ENCODE measurements at places on chromosomes 4 and X.

DNA sequence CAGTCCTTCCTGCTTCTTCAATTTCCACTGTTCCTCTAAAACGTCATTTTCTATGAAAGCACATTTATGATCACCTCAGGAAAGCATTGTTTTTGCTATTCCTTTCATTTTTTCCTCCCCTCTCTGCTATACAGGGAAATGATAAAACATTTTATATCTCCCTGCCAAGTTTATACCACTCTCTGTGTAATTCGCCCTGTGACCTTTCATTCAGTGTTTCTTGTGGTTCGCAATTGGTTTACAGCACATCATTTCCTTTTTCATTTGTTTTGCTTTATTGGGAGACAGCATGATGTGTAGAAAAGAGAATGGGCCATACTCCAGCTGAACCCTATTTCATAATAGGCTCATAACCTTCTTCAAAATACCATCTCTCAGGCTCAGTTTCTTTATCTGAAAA, 99.9 kb upstream of the RAPGEF2 start:
- DNase-seq = no peak

DNA sequence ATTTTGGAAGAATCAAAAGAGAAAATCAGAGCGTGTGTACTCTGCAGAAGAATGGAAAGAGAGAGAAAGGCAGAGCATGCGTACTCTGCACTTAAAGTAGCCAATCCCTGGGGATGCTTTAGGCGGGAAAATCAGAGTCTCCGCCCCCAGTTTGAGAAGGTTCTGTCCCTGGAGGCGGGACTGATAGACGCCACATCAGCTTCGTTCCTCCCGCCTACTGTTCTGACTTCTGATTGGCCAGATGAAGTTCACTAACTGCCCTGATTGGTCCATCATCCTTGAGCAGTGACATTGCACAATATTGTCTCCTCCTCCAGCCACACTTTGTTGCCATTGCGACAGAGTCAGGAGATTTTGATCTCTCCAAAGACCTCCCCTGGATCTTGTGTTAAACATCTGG, 23.8 kb downstream of the SSX1 start:
- DNase-seq = no peak

DNA sequence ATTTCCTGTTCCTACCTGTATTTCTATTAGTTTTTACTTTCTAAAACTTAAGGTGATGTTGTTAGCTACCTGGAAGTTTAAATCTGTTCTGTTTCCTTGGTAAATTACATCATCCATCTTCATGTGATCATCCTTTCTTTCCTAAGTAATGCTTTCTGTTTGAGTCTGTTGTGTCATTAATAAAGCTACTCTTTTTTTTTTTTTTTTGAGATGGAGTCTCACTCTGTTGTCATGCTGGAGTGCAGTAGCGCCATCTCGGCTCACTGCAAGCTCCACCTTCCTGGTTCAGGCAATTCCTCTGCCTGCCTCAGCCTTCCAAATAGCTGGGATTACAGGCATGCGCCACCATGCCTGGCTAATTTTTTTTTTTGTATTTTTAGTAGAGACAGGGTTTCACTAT, 73.3 kb downstream of the FIP1L1 start:
- DNase-seq = no peak

DNA sequence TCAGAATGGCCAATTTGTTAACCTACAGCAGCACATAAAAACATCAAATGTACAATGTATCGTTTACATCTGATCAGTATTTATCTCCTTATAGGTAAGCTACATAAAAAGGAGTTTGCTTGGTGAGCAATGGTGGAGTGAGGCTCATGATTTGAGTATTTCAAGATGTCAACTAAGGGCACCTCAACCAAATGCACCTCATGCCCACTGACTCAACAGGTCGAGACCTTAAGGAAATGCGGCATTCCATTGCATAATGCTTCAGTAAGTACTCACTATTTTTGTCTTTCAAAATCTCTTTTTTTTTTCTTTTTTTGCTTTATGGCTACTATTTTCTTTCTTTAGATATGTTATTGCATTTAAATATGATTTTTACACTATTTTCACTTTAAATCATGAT, 181.0 kb upstream of the TLL1 start:
- DNase-seq = no peak

DNA sequence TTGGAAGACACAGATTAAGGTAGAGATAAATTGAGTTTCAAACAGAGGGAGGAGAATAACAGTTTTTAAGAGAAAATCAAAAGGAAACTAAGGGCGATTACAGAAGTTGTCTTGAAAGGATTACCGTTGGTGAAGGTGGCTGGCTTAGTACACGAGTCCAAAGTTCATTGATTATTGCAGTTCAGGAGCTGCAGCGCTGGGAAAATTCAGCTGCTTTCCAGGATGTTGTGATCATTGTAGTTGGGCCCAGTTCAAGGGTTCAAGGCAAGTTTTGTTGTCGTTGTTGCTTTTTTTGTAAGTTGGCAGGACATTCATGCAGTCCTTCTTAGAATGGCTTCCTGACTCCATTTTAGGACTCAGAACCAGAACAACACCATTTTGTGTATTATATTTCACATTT, 461.7 kb downstream of the RAPGEF2 start:
- DNase-seq = no peak

GRCh38 chr4:136847881-136848621, 684.2 kb downstream of the PCDH18 start:
- DNase-seq = no peak

DNA sequence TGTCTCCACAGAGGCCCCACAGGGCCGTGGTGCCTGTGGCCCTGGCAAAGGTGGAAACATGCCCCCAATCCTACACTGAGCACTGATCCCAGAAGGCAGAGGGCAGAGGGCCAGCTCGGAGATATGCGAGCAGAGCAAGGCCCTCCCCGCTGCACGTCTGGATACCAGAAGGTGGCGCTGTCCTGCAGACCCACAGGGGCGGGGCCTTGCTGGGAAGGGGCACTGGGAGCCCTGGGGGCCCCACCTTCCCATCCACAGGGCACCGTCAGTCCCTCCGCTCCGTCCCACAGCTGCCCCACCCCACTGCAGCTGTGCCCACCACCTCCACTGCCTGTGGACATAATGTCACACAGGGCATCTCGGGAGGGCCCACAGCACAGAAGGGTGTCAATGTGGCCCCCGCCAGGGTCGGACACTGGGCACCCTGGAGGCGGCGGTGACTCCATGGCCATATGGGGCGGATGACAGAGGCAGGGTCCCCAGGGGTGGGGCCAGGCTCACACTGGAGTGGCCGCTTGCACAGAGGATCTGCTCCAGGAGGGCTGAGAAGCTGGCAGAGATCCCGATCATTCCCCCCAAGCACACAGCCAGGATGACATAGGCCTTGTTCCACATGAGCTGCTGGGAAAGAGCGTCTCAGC, 4.8 kb downstream of the SLC49A3 start:
- no peak for DNase-seq

- no peak for DNase-seq
Measured at GRCh38 chr4:63566658-63567057, 842.6 kb downstream of the TECRL start.

GRCh38 chrX:107626481-107626880, 1.8 kb upstream of the PRPS1 start:
- DNase-seq = no peak

GRCh38 chrX:135257469-135257868, 5.6 kb downstream of the ETDA start:
- DNase-seq = no peak

DNA sequence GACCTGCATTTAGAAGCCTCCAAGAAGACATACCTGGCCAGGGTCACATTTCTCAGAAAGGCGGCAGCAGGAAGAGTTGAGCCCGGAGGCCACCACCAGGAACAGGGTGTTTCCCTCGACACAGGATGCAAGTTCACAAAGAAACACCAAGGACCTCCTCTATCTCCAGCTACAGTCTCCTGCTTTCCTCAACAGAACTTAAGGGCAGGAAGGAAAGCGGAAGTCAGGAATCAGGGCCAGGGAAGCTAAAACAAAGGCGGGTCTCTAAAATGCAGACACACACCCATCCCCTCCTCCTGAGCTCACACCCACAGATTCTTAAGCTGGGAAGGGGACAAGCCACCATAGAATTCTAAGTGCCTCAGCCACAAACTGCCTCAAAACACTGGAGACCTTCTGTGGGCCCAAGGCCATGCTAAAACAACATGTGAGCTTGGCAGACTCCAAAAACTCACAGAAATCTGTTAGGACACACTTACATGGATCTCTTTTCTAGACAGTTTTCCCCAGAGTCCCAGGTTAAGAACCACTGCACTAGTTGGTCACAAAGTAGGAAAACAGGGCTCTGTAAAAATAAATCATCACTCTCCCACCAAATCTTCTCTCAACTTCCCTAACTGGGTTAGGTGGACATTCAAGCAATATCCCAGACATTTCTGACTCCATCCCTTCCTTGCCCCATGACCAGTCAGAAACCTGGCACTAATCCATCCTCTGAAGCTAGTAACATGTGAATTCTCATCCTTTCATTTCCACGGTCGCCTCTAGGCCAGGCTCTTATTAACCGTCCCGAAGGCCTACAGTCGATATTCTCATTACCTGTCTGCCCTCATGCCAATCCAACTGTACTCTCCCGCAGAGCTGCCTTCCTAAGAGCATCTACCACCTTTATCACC, 163.2 kb downstream of the APBB2 start:
- DNase-seq = no peak

DNA sequence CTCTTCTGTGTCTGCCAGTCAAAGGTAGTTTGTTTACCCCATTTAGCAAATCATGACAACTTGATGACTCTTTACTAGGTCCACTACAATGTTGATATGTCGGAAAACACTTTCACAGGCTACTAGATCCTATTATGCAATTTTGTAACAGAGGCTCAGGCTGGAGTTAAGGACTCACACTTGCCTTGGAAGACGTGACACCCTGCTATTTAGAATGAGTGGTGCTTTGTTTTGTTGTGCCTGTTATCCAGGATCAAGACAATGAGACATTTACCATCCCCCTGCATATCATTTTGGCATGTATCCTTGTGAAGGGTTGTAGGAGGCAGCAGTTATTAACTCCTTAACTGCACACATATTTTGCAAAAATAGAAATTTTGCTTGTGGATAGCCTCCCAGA, 263.7 kb downstream of the IL1RAPL1 start:
- no peak for DNase-seq

DNA sequence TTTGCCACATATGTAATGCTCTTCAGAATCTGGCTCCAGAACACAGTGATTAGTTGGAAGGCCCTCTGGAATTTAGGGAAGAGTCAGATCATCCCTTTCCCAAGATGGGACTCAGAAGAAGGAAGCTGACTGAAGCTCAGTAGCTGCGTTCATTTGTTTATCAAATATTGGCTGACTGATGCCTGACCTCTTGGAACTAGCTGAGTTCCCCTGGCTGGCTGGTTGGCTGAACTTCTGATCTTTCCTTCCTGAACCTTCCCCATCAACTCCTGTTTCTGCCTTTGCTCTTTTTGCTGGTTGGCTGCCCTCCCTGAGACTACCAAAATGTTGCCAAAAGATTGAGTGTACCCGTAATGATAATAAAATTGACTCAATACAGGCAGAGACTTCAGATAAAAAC, 866.5 kb upstream of the INTU start:
- DNase-seq = no peak

GRCh38 chr4:98352940-98353339, 91.8 kb downstream of the RAP1GDS1 start:
- DNase-seq = no peak

DNA sequence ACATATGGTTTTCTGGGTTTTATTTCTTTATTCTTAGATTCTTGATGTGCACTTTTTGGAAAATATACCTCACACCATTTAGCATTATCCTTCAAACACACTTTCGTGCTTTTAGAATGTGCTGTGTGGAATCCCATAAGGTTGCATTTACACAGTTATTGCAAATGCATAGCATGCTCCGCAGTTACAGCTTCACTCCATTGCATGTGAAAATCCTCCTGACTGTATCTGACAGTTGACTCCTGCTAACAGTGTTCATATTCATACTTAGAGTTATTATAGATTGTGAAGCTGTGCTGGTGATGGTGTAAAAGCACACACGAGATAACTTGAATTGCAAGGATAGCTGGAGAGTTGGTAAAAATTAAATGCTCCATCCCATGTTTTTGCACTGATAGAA, 811.5 kb upstream of the TENM3 start:
- no peak for DNase-seq

- DNase-seq = no peak
Measured at GRCh38 chr4:13262816-13263215, 221.3 kb downstream of the RAB28 start.

GRCh38 chr4:141731481-141731880, 95.1 kb downstream of the IL15 start:
- no peak for DNase-seq

- no peak for DNase-seq
Measured at GRCh38 chrX:85611926-85612325, 232.5 kb upstream of the POF1B start.

DNA sequence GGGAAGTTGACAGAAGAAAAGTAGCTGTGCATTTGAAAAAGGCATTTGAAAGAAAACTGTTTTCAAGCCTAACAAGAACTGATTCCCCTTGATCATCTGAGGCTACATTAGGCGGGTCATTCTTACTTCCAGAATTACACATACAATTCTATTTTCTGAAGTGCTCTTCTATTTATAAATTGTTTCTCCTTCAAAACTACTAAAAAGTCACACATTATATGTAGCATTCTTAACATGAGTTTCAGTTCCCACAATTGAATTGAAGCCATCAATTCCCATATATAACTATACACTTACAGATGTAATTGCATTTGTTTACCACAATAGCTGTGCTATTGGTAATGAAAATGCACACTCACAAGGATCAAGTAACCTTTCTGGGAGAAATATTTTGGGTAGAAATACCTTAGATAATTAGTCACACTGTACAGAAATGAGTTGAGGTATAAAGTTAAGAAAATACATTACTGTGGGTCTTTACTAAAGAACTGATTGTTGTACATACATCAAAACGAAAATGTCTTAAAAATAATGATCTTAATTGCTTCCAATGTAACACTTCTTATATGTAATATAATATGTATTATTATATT, 1688.0 kb upstream of the AGA start:
- no peak for DNase-seq

DNA sequence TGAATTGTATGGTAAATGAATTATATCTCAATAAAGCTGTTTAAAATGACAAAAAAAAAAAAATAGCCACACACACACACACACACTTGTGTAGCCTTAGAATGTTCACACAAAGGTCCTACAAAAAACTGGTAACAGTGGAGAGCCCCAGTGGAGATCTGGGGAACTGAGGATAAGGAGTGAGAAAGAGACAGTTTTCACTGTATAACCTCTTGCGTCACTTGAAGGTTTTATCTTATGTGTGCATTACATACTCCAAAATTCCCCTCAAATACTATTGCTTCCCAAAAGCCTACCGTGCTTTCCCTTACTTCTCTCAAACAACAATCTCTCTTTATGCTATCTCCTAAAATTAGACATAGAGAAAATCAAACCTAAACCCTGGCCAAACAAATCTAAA, 67.8 kb downstream of the SMC1A start:
- no peak for DNase-seq

- DNase-seq = no peak
Measured at GRCh38 chr4:64130907-64131306, 278.3 kb downstream of the TECRL start.

GRCh38 chr4:5050520-5051277, 581 bp upstream of the STK32B start:
- no peak for DNase-seq

GRCh38 chr4:40559585-40560465, 69.8 kb downstream of the RBM47 start:
- DNase-seq = no peak

GRCh38 chr4:106541253-106541652, 172.7 kb upstream of the GIMD1 start:
- DNase-seq = no peak

- no peak for DNase-seq
Measured at GRCh38 chr4:56752985-56753384, 68.5 kb downstream of the SPINK2 start.
